ENCODE measurements at places on chromosomes 6 and 20.

DNA sequence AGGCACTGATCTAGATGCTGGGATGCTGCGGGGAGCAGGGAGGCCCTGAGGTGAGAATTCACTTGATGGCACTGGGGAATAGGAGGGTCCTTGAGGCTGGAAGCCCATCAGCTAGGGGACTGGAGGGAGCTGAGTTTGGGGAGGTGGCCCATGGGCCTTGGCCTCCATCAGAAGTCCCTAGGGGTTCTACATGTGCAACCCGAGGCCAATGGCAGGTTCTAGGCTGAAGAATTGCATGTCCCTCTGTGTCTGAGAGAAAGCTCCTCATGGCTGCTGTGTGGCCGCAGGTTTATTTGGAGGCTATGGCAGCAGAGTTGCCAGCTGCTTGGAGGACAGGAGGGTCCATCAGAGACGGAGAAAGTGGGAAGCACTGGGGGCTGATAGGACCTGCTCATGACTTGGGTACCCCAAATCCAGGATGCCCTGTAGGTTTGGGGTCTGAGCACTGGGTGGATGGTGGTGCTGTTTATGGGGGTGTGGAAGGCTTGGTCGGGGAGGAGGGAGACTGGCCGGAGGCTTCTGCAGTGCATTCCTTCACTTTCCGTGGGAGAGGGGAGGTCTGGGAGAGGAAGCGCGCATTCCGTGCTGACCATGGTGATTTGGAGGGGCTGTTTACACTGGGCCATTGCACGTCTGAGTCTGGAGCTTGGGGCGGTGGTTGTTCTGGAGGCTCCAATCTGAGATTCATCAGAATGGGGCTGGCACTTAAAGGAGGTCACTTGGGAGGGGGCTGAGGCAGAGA is 24.8 kb upstream of the PHACTR3 start:
- no peak for DNase-seq

GRCh38 chr6:151058021-151058733 is 181.6 kb upstream of the AKAP12 start:
- DNase-seq = peak; percentile 68

DNA sequence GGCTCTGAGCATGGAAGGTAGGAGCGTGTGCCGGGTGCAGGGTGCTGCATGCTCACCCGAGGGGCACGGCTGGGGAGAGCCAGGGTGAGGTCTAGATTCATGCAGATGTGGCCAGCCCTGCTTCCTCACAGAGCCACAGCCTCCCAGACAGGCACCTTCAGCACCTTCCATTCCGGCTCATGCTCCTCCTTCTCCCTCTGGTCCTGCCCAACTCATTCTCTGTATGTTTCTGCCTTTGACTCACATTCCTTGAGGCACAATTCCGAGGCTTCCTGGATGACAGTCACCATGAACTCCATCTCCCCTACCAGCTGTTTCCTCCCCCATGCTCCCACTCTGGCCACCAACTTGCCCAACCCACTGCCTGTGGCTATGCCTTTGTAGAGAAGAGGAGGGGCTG is 35.4 kb downstream of the DACT2 start:
- no peak for DNase-seq

- no peak for DNase-seq
Measured at GRCh38 chr20:23880417-23880816, 869 bp upstream of the CST5 start.

- DNase-seq = peak; percentile 32
Measured at GRCh38 chr6:45929421-45930361, 86.0 kb downstream of the CLIC5 start.

DNA sequence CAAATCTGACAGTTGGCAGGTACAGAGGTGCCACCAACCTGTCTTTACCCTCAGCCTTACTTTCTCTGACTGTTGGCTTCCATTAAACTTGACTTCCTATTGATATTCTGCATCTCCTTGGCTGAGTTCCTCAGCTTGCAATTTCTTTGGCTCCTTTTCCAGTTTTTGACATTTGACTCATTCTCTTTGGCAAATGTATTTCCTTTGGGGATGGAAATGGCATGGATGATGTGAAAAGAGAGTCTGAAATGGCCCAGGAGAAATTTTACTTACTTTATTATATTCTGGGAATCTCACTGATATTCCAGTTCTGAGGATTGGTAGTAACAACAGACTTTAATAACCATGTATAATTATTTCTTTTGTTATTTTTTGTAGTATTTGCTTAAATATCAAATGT is 255.2 kb downstream of the CD109 start:
- peak; percentile 49 for DNase-seq

- DNase-seq = peak; percentile 37
Measured at GRCh38 chr6:121550491-121551010, 115.1 kb downstream of the GJA1 start.

- DNase-seq = no peak
Measured at GRCh38 chr6:53070806-53071205, 5.6 kb downstream of the FBXO9 start.
